ENCODE measurements at places on chromosomes 13 and 19.

DNA sequence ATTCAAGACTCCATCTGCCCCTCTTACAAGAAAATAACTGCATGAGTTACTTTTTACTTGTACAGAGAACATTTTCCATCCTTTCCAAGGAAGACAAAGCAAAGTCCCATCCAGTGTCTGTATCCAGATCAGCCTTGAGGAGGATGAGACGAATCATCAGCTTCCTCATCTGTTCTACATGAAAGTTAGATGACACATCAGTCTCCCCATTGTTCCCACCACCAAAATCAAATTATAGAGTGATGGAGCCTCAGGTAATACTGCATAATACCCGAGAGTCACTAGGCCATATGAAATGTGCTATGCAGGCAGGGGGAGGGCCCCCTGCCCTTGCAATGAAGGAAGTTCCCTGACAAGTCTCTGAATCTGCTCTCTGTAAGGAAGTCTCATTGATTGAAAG lies 1244.6 kb upstream of the SLC10A2 start:
- no peak for DNase-seq

DNA sequence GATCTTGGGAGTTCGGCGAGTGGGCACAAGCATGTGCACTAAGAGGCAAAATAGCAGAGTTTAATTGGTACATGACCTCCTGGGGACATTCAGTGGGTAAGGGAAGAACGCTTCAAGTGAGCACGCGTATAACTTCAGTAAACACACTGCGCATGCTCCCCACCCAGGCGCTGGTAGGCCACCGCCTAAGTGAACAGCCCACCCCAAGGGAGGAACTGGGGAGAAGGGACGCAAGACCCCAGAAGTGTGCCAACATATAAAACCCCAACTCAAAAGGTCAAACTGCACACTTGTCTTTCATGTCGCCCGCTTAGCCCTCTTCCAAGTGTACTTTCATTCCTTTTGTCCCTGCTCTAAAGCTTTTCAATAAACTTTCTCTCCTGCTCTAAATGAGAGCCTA lies 10.5 kb upstream of the NTN5 start:
- DNase-seq: no peak

DNA sequence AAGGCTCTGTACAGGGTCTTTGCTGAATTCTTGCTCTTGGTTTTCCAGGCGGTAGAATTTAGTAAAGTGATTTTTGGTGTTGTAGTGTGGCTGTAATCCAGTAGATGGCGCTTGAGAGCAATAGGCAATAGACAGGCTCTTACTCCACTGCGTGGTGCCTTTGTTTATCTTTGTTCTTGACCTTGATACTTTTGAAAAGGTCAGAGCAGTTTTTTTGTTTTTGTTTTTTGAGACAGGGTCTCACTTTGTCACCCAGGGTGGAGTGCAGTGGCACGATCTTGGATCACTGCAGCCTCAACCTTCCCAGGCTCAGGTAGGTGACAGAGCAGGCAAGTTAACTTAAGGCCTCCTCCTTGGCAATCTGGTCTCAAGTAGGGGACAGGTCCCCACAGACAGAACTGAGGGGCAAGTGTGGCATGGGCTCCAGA lies 12.2 kb upstream of the LILRA5 start:
- no peak for DNase-seq

DNA sequence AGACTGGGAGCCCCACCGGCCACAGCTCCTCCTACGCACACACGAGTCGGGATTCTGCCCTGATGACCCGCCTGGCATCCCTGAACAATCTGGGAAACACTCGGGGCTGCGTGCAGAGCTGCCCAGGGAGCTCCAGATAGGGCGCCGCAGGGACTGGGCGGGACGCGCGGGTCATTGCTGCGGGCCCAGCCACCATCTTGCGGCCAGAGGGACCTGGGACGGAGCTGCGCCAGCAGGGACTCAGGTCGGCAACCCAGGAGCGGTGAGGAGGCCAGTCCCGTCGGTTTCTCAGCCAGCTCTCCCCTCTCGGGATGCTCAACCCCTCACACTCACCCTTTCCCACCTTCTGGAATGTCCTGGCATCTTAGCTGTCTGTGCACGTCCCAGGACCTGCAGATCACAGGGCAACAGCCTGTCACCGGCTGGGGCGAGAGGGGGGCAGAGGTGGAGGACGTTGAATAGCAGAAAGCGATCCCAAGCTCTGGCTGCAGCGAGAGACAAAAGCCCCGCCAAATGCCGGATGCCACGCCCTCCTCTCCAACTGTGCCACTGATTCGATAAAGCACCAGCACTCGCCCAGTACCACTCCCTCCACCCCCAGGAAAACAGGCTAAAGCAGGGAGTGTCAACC lies 20.4 kb upstream of the ZNF91 start:
- no peak for DNase-seq

- no peak for DNase-seq
Observed at GRCh38 chr13:102452836-102453235, 51.0 kb upstream of the FGF14 start.

DNA sequence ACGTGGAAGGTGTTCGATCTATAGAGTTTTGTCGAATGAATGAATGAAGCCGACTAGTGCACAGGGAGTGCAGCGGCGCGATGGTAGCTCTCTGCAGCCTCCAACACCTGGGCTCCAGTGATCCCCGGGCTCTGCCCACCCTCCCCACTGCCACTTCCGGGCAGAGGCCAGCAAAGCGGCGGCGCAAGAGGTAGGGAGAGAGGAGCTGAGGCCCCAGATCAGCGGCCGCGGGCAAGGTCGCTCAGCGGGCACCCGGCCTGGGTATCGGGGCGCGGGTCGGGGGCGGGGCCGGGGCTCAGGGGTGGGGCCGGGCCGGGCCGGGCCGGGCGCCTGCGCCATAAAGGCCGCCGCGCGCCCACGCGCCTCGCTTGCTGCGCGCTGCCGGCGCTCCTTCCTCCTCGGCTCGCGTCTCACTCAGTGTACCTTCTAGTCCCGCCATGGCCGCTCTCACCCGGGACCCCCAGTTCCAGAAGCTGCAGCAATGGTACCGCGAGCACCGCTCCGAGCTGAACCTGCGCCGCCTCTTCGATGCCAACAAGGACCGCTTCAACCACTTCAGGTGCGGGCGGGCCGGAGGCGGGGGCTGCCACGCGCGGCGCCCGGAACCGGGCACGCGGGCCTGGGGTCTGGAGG lies at the start of gene GPI:
Gene GPI (plus strand): TSS at position 367 of the 633 bp plus-strand sequence. CDS start 71 bp downstream, at position 438.
- DNase-seq: peak; percentile 70

- no peak for DNase-seq
Observed at GRCh38 chr19:46616631-46617322, 8.1 kb downstream of the PTGIR start.

GRCh38 chr13:41006306-41006705 lies 12.8 kb downstream of the ELF1 start:
- DNase-seq: no peak

DNA sequence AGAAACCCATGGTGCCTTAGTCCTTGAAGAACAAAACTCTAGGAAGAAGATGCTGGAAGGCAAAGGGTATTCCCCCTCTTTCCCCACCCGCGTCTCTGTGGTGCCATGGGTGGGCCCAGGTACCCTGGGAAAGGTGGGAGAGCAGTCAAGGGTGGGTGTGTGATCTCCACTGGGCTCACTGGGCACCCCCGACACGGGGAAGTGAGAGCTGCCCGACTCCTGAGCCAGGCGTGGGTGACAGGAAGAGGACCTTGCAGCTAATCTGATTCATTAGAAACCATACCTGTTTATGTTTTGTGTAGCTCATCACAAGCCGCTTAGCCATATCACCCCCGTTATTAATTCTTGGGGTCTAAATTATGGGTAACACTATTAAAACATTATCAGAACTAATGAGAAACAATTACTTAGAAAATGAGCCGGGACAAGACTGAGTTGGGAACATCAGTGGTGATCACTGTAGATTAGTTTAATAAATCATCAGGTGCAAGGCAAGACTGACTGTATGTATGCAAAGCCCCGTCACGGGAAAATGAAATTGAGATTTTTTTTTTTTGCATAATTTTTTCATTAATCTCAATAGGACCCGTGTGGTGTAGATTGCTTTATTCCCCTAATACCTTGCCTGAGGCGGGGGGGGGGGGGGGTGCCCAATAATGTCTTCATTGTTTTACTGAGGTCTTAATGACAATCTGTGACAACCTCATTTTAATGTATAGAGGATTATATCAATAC lies 77.3 kb downstream of the ZIC5 start:
- no peak for DNase-seq

DNA sequence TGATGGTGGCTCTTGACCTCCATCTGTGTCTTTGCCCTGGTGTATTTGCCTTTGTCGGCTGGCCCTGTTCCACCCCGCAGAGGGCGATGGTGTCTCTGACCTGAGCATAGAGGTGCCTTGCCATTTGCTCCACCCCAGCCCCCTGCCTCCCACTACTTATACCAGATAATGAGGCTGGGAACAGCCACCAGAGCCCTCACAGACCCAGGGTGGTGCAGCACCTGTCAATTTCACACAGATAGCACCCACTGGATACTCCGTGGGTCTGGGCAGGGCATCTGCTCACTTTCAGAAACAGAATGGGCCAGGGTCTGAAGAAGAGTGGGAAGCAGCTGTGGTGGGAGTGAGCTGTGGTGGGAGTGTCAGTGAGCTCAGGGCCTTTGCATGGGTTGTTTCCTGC lies 4.1 kb downstream of the ZNF536 start:
- DNase-seq: no peak

DNA sequence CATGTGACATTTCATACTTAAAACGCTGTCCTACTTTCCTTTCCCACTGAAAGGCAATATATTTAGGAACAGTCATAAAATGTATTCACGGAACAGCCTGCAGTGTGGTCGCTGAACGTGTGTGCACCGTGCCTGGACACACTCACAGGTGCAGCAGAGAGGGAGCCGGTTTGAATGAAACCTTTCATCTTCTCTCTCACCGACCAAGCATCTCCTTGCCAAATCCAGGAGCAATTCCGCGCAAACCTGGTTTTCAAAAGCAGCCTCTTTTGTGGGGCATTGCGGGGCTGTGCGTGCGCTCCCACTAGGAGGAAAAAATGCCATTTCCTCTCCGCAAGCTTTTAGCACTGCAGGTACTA lies 1.0 kb downstream of the DCLK1 start:
- no peak for DNase-seq

DNA sequence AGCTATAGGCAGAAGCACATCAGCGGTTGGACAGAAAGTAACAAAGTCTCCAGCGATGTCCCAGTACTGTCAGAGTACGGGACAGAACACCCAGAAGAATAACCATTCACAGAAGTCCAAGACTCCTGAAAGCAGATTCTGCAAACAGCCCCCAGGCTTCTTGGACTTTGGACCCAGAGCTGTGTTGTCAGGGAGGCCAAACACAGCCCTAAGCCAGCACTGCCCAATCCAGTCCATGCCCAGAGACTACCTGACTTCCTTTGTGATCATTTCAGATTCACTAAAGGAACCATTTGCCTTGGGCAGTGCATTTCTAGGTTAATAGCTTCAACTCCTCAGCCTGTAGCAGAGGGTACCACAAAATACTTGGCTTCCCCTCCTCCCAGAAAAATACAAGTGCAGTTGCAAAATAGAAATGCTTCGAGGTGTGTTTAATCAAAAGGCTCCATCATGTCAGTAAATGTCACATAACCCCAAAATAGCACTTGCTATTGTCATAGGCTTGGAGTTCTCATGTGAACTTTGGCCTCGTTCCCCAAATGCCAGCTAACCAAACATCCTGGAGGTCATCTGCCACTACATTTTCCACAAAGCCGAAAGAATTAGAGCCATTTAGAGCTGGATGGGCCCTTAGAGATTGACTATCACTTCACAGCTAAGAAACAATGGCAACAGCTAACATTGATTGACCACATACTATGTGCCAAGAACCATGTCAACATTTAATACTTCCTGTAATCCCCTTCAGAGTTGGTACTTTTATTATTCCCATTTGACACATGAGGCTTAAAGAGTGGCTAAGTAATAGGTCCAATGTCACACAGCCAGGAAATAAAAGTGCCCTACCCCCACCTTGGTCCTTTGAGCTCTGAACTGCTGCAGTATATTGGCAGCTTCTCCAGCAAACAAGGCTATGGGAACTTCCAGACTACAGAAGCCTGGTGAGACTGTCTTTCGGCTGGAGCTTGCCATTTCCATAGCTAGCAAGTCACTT lies 329.9 kb downstream of the FOXO1 start:
- DNase-seq: no peak

- DNase-seq: no peak
Observed at GRCh38 chr13:46901721-46902120, 4.9 kb upstream of the HTR2A start.

DNA sequence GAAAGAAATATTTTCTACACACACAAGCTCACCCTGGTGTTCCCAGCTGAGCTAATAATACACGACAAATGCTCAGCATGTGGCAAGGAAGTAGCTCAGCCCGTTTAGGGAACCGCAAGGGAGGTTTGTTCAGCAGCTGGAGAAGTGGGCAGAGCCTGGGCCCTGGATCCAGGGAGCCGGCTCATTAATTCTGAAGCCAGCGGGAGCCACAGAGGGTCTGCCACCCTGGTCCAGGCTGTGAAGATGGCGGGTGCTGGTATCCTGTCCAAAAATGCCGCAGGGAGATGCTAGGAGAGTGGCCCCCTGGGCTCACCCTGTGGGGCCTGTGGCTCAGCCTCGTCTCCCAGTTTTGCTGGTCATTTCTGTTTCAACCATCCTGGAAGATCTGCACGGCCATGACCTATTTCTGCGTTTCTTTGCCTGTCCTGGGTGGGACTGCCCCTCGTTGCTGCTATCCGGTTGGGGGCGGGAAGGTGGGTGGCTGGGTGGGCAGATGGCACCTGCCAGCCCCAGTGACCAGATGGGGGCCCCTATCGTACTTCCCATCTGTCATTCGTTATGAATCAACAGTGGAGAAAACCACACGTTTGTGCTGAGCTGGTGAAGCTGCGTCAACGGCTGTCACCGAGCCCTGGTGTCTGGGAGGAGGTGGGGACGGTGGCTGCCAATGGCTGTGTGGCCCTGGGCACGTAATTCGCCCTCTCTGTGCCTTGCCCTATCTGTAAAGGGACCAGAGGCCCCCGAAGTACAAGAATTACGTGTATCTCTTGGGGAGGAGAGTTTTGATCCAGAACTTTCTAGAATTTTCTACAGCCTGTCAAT lies 2.7 kb upstream of the GNA15 start:
- peak; percentile 86 for DNase-seq

DNA sequence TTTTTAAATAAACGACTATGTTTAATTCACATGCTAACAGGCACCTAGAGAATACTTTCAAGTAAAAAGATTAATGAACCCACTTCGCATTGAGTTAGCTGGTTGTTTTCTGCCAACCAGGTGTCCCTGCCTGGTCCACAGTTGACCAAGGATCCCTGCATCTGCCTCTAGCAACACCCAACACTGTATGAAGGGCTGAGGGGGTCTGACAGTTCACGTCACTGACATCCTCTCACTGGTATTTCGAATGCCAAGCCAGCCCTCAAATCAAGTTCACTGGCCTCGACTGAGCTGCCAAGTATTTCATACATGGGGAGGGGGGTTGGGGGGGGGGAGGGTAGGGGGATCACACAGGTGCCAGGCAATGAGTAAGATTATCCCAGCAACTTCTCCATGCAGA lies 25.4 kb downstream of the SLC25A30 start:
- no peak for DNase-seq

GRCh38 chr19:11649941-11650340 lies 52.7 kb downstream of the ZNF627 start:
- DNase-seq: no peak

DNA sequence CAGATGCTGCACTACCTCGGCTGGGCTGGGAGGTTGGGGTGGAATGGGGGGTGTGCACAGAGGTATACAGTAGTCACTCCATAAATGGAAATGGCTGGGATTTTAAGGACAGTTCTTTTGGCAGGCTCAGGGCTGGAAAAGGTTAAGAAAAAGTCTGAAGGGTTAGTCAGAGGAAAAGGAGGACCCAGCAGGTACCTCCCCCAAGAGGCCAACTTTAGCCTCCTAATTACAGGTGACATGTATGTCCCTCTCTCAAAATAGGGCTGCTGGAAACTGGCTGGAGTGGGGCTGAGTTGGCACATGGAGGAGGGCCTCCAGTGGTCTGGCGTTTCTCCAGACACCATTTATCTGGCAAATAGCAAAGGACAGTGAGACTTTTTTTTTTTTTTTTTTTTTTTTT lies 994 bp downstream of the CCDC194 start:
- no peak for DNase-seq

All from stimulated activated CD8-positive, alpha-beta memory T cell treated with anti-CD3 and anti-CD28 coated beads, Interleukin-15, amount 100 ng/mL, for 48 hours (primary cell).